ENCODE measurements at places on chromosomes 13 and 19.

DNA sequence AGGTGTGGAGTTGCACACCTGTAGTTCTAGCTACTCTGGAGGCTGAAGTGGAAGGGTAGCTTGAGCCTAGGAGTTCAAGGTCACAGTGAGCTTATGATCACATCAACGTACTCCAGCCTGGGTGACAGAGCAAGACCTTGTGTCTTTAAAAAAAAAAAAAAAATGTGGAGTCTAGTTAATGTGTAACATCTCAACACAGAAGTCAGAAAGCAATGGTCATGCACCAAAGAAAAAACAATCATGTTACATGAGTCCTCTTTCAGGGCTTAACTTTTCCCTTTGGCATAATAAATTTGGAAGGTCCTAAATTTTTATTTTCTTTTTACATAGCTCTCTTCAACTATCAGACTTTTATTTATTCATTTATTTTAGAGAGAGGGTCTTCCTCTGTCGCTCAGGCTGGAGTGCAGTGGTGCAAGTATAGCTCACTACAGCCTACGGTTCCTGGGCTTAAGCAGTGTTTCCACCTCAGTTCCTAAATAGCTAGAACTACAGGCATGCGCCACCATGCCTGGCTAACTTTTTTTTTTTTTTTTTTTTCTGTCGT, 22.3 kb downstream of the SETDB2 start:
- DNase-seq = no peak

DNA sequence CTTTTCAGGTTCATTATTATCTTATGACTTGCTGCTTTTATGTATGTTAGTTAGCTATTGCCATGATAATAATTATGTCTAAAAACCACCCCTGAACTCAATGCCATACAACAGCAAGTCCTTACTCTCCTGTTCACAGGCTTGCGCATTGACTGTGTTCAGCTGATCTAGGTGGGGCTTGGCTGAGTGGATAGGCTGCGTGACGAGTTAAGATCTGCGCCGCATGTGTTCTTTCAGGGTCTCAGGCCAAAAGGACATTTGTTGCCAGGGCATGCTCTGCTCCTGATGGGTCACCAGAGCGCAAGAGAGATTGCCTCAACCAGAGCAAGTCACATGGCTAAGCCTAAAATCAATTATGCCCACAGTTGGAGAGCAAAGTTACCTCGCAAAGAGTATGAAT, 859 bp downstream of the ZNF568 start:
- DNase-seq = no peak

DNA sequence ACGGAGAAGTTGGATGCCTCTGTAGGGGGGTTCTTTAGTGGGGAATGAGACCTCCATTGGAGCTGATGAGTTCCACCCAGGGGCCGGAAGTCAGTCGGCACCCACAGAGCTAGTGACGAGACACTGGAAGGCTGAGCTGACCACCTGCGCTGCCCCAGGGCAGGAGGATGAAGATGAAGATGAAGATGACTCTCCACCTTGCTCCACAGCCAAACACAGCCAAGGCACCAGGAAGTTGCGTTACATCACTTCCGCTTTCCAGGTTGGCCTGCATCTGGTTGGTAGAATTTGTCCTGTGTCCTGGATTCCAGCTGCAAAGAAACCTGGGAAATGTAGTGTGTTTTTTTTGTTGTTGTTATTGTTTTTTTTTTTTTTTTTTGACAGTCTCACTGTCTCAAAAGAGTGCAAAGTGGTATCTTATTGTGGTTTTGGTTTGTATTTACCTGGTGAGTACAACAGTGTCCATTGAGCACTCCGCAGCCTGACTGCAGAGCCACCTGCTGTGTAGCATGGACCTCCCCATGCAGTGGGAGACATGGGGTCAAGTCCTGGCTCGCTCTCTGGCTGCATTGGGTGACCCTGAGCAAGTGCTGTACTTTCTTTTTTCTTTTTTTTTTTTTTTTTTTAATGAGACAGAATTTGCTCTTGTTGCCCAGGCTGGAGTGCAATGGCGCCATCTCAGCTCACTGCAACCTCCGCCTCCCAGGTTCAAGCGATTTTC, 1.9 kb downstream of the TBC1D17 start:
- DNase-seq = no peak

DNA sequence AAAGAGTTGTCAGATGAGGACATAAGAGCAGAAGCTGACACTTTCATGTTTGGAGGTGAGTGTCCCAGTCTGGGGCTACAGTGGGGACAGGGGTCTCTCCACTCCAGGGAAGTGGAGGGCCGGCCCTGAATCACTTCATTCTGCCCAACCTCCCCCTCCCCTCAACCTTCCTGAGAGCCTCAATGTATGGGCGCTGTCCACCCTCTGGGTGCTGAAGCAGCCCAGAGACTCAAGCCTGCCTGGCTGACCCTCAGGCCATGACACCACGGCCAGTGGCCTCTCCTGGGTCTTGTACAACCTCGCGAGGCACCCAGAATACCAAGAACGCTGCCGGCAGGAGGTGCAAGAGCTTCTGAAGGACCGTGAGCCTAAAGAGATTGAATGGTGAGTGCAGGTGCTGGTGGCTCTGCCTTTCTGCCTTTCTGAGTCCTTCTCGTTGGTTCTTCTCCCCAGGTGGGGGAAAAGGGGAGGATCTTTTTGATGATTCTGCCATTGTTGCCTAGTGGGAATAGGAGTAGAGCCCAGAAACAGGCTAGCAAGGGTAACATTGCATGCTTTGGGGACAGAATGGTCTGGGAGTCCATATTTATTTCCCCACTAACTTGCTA, 8.8 kb downstream of the CYP4F8 start:
- DNase-seq = no peak

- DNase-seq = no peak
These were observed 19.2 kb downstream of the NECTIN2 start for GRCh38 chr19:44865196-44865767.

GRCh38 chr19:4390017-4390566, 10.3 kb downstream of the SH3GL1 start:
- no peak for DNase-seq

DNA sequence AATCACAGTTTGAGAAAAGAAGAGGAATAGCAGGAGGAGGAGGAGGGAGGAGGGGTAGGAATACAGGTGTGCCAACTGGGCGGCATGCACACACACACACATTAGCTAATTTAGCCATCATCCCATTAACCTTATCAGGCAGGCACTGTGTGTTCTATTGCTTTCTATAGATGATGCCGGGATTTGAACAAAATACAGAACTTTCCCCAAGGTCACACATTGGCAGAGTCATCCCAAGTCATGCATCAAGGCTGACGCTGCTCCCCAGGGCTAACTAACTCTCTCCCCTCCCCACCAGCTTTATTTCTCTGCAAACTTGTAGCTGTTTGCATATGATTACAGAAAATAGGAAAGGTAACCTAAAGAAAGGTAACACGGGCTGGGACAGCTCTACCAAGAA, 83.0 kb downstream of the NUFIP1 start:
- DNase-seq = no peak

DNA sequence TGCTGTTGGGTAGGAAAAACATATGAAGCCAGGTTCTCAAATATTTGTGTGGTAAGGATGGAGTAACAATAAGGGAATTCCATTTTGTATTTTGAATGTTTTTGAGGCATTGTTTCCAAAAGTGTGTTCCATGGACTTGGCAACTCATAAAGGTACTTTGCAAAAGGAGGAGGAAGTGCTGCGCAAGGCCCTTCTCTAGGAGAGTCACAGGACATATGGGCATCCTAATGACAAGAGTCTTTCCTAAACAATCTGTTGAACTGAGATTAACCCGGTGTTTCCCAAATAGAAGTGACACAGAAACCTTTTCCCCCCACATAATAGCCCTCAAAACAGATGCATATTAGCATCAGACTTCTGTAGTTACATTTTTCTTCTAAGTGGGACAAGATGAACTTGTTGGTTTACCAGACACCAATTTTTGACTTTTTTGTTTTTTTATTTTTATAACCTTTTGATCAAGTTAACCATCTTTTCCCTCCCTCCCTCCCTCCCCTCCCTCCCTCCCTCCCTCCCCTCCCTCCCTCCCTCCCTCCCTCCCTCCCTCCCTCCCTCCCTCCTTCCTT, 209.3 kb downstream of the PCCA start:
- no peak for DNase-seq

DNA sequence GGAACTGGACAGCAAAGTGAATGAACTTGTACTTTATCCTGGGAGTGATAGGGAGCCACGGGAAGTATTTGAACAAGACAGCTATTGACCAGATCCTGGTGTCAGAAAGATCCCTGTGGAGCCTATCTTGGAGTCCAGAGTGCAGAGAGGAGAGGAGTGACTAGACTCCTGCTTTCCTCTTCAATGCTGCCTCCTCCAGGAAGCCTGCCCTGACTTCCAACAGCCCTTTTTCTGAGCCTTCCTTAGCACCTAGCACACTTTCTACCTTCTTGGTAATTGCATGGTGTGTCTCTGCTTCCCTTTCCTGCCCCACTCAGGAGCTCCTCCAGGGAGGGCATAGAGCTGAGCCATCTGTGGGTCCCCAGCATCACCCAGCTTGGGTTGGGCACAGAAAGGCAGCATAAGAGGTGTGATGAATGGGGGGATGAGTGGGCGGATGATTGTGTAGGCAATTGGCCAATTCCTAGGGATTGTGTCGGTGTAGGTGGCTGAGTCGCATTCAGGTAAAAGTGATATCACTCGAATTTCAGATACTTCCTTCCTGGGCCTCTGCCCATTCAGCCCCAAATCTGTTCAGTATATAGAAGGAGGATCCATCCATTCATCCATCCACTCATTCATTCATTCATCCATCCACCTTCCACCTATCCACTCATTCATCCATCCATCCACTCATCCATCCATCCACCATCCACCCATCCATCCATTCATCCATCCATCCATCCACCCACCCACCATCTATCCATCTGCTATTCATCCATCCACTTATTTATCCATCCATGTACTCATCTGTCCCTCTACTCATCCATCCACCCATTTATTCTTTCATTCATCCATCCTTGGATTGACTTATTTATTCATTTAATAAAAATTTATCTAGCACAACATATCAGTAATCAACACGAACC, 26.9 kb downstream of the CYP4F22 start:
- no peak for DNase-seq

DNA sequence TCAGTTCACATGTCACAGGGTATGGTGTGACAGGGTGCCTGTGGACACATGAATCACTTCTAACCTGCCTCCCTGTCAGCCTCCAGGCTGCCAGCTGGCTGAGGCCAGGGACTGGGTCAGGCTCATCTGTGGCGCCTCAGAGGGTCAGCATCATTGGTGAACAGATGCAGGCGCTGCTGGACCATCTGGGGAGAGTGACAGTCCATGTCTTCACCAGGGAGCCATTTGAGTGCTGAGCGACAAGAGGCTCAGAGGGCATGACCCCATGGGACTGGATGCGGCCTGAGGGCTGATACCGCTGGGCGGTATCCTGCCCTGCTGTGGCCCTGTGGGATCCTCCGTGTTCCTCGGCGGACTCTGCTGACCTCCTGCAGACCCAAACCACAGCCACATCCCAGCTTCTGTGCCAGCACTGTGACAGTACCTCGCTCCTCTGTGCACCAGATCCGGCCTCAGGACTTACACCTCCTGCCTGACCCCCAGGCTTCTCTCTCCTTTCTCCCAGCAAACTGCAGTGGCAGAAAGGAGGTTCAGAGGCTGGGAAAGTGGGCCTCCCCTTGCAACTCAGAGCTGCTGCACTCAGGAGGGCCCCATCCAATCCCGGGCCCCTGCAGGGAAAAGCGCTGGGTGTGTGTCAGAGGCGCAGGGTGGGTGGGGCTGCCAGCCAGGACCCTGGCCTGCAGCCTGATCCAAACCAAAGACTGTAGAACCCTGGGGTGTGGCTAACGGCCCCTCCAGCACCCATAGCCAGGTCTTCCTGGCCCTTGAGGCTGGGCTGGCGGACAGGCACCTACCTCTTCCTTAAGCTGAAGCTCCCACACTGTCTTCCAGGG, 10.2 kb downstream of the ACTMAP start:
- DNase-seq = no peak

DNA sequence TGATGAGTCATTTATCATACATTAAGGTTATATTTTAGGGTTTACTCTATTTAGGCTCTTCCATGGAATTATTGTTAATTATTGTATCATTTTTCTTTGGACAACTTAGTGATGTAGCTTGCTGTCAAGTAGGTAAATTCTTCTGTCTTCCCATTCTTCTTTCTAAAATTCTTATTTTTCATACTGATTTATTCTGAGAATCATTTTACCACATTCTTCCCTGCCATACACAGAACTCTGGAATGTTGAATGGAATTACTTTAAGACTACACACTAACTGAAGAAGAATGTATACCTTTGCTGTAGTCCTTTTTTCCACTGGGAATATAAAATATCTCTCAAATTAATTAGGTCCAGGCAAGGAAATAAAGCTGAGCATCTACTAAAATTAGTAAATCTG, 24.5 kb upstream of the SLC7A1 start:
- DNase-seq = no peak

DNA sequence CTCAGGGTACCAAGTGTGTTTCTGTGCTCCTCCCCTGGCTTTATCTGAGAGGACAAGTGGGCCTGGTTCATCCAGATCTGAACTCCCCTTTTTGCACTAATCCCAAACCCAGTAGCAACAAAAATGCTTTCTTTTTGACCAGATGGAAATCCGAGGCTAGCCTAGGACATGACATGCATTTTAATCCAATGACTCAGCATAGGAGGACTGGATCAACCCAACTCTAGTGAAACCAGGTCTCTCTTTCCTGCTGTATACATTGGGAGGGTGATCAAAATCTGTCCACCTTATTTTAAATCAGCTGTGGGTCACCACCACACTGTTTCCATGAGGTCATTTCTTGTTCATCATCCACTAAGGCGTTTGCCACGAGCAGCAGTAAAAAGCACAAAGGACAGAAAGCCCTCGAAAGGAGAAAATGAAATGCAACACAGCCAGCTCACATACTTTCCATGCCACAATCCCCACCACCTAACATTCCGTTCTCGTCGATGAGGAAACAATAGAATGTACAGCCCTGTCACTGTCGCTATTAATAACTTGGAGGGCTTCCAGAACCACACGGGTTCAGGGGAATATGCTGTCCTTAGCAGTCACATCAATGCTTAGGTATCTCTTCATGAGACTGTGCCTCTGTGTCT, 543.0 kb downstream of the IRS2 start:
- DNase-seq = no peak

- DNase-seq = peak; percentile 24
These were observed 34.3 kb upstream of the C1QTNF9 start for GRCh38 chr13:24275041-24275440.

GRCh38 chr19:44808463-44809371, at the start of gene BCAM:
Gene BCAM, plus strand, starts transcription at chr19:44809103. Its CDS starts 22 bp downstream, at chr19:44809125.
- DNase-seq = no peak

DNA sequence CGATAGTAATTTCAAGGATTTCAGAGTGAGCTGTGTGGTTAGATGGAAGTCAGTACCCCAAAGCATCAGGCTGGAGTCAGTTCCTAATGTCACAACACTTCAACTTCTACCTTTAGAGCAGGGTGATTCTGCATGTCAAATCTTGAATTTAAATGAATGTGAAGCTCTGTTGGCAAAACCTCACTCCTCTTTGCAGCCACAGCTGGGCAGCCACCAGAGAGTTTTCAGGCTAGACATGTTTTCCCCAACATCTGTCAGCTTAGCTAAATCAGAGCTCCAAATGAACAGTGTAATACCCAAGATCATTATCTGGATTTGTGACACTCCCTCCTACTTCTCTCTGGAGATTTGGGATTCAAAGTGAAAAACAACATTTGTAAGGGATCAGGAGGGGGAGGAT, 33.7 kb upstream of the OLFM4 start:
- DNase-seq = no peak

All from GM12865 (cell line).